ENCODE measurements at places on chromosomes 7 and 10.

DNA sequence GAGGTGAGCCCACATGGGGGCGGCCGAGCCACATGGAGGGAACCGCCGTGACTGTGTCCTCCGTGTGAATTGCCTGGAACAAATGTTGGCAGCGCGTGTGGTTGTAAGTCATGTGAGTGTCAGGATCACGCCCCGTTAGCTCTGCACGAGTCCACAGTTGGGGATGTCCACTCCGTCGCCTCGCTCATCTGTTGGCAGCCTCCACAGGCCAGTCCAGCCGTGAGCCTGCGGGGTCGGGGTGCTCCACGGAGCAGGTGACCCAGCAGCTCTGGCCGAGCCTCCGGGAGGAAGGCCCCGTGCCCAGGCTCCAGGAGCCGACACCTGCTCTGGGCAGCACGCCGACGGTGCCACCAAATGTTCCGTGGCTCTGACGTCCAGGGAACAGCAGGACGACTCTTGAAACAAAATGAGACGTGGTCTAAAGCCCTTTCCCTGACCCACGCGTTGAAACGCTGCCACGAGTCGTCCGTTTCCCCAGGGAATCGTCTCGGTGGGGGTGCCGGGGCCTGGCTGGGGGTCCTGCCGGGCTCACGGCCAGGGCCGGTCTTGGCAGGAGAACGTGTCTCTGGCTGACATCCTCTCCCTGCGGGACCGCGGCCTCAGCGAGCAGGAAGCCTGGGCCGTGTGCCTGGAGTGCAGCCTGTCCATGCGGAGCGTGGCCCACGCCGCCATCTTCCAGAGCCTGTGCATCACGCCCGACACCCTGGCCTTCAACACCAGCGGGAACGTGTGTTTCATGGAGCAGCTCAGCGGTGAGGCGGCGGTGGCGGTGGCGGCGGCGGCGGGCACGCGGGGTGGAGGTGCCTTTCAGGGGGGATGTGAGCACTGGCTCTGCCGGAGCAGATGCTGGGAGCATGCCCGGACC, 7.0 kb downstream of the KNDC1 start:
- DNase-seq, result no peak

DNA sequence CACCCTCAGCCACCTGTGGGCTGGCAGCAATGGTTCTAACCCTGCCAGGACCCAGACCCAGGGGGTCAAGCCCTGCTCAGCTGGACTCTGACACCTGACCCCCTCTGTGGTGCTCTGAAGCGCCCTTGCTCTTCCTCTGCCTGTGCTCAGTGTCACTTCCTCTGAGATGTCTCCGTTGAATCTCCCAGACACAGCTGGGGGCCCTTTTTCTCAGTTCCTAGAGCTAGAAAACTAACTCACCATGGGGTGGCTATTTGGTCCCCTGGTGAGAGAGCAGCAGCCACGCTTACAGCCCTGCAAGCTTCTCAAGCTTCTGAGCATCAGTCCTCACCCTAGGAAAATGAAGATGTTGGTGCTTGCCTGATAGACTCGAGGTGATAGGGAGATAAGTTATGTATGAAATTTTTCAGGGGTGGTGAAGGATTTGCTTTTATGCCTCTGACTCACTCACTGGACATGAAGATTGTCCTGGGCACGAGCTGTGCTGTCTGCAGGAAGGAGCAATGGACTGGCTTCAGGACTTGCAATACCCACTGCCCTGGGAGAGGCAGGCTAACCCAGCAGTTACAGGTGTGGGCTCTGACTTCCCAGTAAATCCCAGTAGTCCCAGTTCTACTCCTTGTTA, 29.6 kb downstream of the COL13A1 start:
- no peak for DNase-seq

- DNase-seq, result no peak
Measured at GRCh38 chr10:30413996-30414576, 19.9 kb upstream of the MAP3K8 start.

DNA sequence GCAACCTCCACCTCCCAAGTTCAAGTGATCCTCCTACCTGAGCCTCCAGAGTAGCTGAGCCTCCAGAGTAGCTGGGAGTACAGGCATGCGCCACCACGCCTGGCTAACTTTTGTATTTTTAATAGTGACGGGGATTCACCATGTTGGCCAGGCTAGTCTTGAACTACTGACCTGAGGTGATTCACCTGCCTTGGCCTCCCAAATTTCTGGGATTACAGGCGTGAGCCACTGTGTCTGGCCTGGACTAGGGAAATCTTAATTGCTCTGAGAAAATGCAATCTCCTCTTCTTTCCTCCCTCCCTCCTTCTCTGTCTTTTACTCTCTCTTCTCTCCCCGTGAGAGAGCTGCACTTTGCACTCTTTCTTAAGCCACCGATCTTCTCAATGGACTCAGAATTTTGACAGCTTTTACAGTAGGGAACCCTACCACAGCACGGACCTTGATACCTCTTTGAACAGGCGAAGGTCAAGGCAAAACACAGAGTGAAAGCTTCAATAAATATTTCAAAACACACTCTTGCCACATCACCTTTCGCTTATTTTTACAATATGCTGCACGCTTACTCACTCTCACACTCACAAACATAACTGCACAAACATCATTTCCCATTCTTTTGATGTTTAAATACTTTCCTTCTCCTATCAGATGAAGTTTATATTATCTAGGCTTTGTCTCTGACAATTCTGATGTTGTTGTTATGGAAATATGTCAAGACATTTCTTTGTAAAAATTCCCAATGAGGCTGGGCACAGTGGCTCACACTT, 173.4 kb upstream of the NRP1 start:
- DNase-seq, result no peak

- no peak for DNase-seq
Measured at GRCh38 chr7:28076423-28077200, 104.0 kb downstream of the JAZF1 start.

Data from stimulated activated CD8-positive, alpha-beta memory T cell treated with anti-CD3 and anti-CD28 coated beads, Interleukin-15, amount 100 ng/mL, for 24 hours (primary cell).